ENCODE measurements at places on chromosomes 4 and X. TPM values are rescaled to one million over a fixed set of nuclear protein-coding genes. Genes with fewer than 3 reads are reported as not detected.
A peak's percentile ranks its signal among the peaks of the same experiment; 100 is the strongest.

Gene KCND1
- 7.1 TPM for total RNA-seq

DNA sequence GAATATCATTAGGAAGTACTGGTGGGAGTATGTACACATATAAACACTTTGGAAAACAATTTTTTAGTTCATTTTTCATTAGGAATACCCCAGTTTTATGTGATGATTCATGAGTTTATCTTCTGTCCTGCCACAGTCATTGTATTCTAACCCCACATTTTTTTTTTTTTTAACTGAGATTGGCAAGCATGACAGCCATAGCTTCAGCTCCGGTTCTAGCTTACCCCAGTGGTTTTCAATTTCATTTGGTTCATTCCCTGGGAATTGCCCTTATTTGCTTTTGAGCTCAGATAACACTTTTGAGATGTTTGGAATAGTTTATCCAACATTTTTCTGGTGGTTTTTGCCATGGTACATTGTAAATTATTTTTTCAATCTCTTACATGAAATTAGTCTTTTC lies 21.0 kb upstream of the FMR1 start:
- peak; percentile 49 for DNase-seq

Gene STS
- 3.5 TPM for total RNA-seq

- no peak for DNase-seq
These were observed 27.8 kb upstream of the FTHL17 start for GRCh38 chrX:31099536-31100090.

Gene NDP
- total RNA-seq, result 0.10 TPM

DNA sequence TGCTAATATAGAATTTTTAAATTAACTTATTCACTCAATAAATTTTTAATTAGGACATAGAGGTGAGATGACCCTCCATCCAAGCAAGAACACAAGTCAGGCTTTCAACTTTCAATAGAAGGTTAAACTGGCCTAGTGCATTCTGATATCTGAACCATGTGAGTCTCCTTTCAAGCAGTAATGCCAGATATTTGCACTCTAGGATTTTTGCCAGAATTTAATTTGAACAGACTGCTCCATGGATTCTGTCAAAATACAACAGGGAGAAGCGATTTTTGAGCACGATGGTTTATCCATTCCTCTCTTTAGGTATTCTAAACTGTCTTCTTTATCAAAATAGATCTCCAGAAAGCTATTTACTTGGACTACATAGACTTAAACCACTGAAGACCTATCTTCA lies 72.0 kb upstream of the DCLK2 start:
- no peak for DNase-seq

Gene AFM
- total RNA-seq, result not detected

GRCh38 chrX:138847930-138848329 lies 136.4 kb upstream of the FGF13 start:
- DNase-seq, result peak; percentile 50

- no peak for DNase-seq
These were observed 836.5 kb upstream of the HTR2C start for GRCh38 chrX:113747274-113747973.

GRCh38 chr4:146524663-146525062 lies 2.9 kb upstream of the SLC10A7 start:
- DNase-seq, result no peak

- peak; percentile 60 for DNase-seq
These were observed 44.3 kb upstream of the DCLK2 start for GRCh38 chr4:150033901-150034300.

DNA sequence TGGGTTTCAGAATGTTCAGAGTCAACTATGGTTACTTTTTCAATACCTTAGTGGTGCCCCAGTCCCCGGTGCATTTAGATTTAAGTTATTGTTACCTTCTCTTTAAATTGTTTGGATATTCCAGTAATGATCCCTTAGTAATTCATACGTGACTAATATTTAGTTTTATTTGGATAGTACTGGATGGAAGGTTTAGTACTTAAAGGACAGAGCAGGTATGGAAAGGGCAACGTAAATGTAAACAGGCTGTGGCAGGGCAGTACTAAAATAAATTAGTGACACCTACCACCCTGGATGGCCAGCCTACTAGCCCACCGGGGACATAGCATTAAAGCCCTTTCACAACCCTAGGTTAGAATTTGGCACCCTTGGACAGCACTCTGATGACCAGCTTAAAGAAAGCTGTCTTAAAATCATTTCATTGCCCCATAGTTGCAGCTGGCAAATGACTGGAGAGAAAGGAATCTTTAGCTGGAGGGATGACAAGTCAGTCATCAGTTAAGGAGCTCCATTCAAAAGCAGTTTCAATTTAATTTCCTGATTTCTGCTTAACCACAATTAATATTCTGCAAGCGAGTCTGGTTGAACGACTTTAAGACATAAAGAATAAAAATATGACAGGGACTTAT lies 16.4 kb downstream of the PLP1 start:
- peak; percentile 1 for DNase-seq

Gene VCX
- not detected for total RNA-seq

DNA sequence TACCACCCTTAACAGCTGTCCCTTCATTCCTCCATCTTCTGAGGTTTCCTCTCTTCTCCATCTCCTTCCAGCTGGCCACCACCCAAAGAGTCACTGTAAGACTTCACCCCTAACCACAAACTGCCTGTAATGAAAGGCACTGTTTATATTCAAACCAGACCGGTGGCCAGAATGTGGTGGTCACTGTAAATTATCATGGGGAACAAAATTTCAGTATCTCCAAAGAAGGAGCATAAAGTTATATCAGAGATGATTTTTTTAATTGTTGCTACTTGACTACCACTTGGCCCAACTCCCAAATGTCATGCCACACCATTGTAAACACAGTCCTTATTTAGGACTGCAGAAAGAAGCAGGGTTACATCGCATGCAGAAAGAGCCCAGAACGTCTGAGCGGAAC lies 44.8 kb downstream of the SMARCA1 start:
- DNase-seq, result no peak

DNA sequence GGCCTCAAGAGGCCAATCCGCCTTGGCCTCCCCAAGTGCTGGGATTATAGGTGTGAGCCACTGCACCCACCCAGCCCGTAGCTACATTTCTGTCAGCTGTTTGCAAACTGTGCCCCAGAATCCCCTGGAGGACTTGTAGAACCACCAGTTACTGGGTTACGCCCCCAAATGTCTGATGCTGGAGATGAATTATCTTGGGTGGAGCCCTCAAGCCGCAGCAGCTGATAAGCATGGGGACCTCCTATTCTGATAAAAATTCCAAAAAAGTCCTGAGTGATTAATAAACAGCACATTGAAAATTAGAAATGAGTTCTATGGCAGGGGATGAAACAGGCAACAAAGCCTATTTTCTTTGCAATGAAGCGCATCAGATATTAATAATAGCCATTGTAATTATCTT lies 105.0 kb downstream of the PTTG2 start:
- DNase-seq, result no peak

GRCh38 chrX:69568828-69569227 lies 47.1 kb upstream of the EDA start:
- DNase-seq, result no peak

DNA sequence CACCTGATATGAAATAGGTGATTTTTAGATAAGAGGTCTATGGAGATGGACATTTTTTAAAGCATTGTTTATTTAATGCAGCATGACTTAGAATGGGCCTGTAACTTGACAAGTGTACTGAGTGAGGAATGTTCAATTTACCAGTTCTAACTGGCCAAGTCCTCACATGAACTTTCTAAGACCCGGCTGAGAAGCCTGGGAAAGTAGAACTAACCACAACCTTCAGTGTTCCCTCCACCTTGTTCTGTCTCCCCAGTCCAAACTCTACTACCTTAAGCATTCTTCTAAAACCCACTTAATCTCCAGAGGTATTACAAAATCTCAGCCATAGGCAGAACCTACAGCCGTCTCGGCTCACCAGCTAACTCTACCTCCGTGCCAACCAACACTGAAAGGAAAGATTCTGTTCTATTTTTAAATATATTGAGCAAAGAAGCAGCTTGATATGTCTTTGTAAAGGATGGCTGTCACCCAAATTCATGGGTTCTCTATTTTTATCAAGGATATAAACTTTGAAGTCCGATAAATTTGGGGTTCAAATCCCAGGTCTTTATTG lies 6.8 kb downstream of the PPARGC1A start:
- peak; percentile 96 for DNase-seq

DNA sequence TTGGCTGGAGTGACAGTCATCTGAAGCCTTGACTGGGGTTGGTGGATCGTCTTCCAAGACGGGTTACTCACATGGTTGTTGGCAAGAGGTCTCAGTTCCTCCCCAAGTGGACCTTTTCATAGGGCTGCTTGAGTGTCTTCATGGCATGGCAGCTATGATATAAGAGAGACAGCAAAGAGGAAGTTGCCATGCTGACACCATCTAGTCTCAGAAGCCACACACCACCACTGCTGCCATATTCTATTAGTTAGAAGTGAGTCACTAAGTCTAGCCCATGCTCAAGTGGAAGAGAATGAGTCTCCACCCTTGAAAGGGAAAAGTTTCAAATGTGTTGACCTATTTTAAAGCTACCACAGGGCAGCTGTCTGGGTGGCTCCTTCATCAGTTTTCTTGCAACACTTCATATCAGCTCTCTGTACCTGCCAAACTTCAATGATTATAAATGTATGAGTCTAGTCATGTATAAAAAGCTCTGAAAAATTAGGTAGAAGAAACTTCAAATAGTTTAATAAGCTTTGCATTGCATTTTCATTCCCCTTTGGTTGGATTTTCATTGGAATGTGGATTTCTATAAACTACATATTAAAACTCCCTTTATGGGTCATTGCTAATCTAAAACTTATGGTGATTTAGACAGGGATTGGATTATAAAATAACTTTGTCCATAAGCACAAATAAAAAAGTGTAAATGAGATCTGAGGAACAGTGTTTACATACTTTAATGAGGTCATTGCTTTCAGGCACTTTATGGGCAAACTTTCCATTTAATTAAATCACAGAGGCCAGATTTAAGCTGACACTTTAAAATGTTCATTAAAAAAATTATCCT lies 68.0 kb upstream of the ATXN3L start:
- DNase-seq, result no peak

Gene SMIM10
- 0.99 TPM for total RNA-seq

Gene GATA1
- total RNA-seq, result not detected

Gene MTTP
- total RNA-seq, result 0.17 TPM

Gene SERPINA7
- total RNA-seq, result not detected

- peak; percentile 7 for DNase-seq
These were observed 5.5 kb upstream of the FAM47E start for GRCh38 chr4:76246025-76246424.

Gene IRS4
- not detected for total RNA-seq

DNA sequence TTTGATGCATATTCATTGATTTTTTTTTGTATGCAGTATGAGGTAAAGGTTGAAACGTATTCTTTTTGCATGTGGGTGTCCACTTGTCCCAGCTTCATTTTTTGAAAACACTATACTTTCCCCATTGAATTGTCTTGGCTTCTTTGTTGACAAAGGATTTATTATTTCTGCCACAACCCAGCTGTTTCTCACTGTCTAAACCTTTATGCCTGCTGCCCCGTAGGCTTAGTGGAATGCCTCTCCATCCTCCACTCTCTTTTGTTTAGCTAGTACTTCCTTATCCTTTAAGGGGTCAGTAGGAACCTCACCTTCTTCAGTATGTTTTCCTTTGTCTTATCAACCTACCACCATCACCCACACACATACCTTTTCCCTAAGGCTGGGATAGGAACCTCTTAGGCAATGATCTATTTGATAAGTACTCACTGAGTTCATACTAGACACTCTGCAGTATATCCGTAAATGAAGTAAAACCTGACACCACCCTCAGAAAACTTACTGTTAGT lies 8.5 kb downstream of the FMR1 start:
- DNase-seq, result no peak

Gene STK32B
- 9.7 TPM for total RNA-seq

Gene FAM13A
- total RNA-seq, result 5.0 TPM

Gene ZDHHC15
- 1.2 TPM for total RNA-seq

GRCh38 chrX:99271641-99272040 lies 1138.4 kb downstream of the PCDH19 start:
- no peak for DNase-seq

Gene FRMPD4
- total RNA-seq, result 0.30 TPM

GRCh38 chrX:150032742-150033141 lies 94.5 kb upstream of the EOLA2 start:
- peak; percentile 59 for DNase-seq

Gene STPG2
- 0.75 TPM for total RNA-seq

Gene HSPA4L
- 18.6 TPM for total RNA-seq

GRCh38 chr4:62912531-62912930 lies 1496.7 kb downstream of the TECRL start:
- DNase-seq, result no peak

DNA sequence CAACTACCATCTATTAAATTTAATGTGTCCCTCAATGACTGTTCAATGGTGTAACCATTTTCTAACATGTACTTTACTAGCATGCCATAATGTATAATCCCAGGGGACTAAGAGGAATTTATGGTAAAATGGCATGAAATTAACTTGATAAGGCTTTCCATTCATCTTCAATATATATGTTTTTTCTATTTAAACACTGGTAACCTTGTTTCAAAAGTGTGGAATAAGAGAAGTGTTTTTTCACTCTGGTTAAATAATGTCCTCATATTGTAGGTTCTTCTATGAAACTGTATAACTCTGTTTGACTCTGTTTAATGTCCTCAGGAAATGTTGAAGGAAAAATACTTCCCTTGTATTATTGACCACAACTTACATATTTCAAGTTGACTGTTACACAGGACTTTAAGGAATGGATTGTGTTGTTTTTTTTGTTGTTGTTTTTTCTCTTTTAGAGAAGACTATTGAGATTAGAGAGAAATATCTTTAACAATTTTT lies 113.8 kb upstream of the ARSJ start:
- no peak for DNase-seq

GRCh38 chr4:162891788-162892707 lies 274.6 kb downstream of the NAF1 start:
- DNase-seq, result no peak

Gene POU4F2
- not detected for total RNA-seq

- no peak for DNase-seq
These were observed 617.5 kb upstream of the CPEB2 start for GRCh38 chr4:14384824-14385223.

GRCh38 chrX:30576881-30577280 lies 685 bp downstream of the TASL start:
- DNase-seq, result no peak

- DNase-seq, result no peak
These were observed 4.7 kb upstream of the TSPYL2 start for GRCh38 chrX:53077207-53078197.

All from renal cortical epithelial cell (primary cell).